ENCODE measurements at places on chromosomes 3 and 15. TPM values are rescaled to one million over a fixed set of nuclear protein-coding genes. Genes with fewer than 3 reads are reported as not detected.

- no peak for DNase-seq
- no peaks in the 10 kb centered on the region for H3K27me3 ChIP-seq
- H3K27ac ChIP-seq: no peak overlapping the region
Measured at GRCh38 chr15:95758451-95758850, 572.0 kb upstream of the NR2F2 start.

- H3K27me3 ChIP-seq: peaks cover 23% of the 10 kb centered on the region
- no peak overlapping the region for H3K27ac ChIP-seq
Measured at GRCh38 chr3:189108067-189108466, 63.7 kb upstream of the TPRG1 start.

Gene CLEC3B
- total RNA-seq: not detected

GRCh38 chr15:80732818-80733217 is 37.7 kb downstream of the ABHD17C start:
- DNase-seq: no peak
- no peak overlapping the region for H3K27ac ChIP-seq
- H3K4me1 ChIP-seq: peaks cover 7% of the 10 kb centered on the region
- no peak overlapping the region for H3K4me3 ChIP-seq

- no peak overlapping the region for H3K27ac ChIP-seq
- no peaks in the 10 kb centered on the region for H3K36me3 ChIP-seq
- H3K27me3 ChIP-seq: peaks cover 16% of the 10 kb centered on the region
- no peaks in the 10 kb centered on the region for H3K4me1 ChIP-seq
Measured at GRCh38 chr3:68973639-68974038, 39.8 kb downstream of the EOGT start.

Gene ACTL6A
- total RNA-seq: 30.5 TPM

DNA sequence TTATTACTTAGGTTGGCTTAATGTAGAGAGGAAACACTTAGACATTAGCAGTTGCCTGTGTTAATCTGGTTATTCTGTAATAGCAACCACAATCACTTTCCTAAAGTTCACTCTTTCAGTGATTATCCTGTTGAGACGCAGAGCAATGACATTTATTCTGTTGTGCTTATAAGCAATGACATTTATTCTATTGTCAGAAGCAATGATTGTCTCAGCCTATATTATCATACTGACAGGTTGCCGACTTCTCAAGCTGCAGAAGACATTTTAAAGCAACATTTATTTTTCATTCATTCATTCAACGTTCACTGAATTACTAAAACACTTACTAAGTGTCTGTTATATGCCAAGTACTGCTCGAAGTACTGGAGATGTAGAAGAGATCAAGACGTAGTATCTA is 193.5 kb upstream of the SLITRK3 start:
- no peak for DNase-seq
- H3K4me3 ChIP-seq: no peak overlapping the region
- H3K36me3 ChIP-seq: no peaks in the 10 kb centered on the region
- H3K4me1 ChIP-seq: no peaks in the 10 kb centered on the region
- no peaks in the 10 kb centered on the region for H3K27me3 ChIP-seq
- H3K27ac ChIP-seq: no peak overlapping the region

Gene CPN2
- total RNA-seq: not detected

- no peak for DNase-seq
- peaks cover 27% of the 10 kb centered on the region for H3K4me1 ChIP-seq
- H3K4me3 ChIP-seq: no peak overlapping the region
- H3K27ac ChIP-seq: peak overlapping the region; percentile 65
Measured at GRCh38 chr3:15633766-15634598, 32.4 kb downstream of the BTD start.

Gene A4GNT
- total RNA-seq: not detected

DNA sequence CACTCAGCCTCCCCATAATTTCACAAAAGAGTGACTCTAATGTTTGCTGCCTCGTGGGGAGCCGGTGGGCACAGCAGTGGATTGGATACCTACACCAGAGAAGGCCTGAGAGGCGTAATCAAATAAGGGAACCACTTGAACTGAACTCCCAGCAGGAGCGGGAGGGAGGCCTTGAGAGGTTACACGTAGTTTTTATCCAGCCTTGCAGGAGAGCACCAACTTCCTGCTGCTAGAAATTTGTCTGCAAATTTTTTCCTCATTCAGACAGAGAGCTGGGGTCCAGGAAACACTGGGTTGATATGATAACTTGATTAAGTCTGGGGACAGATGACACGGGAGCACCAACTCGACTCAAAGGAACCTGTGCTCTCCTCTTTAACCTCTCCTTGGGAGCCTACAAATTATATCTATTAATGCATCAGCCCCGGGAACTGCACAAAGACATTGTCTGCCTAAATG is 69.8 kb downstream of the HES1 start:
- H3K4me1 ChIP-seq: peaks cover 9% of the 10 kb centered on the region
- H3K27me3 ChIP-seq: peaks cover 66% of the 10 kb centered on the region
- H3K4me3 ChIP-seq: no peak overlapping the region
